ENCODE measurements at places on chromosomes 13 and 19.

- DNase-seq, result no peak
Measured at GRCh38 chr13:79056706-79057105, 349.3 kb downstream of the RBM26 start.

DNA sequence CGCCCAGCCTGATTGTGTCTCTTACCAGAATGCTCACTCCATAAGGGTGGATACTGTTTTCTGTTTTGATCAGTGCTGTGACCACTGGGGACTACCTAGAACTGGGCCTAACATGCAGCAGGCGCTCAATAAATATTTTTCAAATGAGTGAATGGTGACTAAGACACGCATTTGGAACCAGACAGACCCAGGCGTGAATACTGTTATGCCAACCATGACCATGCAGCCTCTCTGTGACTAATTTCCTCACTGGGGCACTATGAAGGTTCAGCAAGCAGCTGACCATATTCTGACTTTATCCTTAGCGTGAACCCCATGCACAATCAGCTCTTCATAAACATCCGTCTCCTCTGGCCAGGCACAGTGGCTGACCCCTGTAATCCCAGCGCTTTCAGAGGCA is 13.0 kb upstream of the SPC24 start:
- no peak for DNase-seq

DNA sequence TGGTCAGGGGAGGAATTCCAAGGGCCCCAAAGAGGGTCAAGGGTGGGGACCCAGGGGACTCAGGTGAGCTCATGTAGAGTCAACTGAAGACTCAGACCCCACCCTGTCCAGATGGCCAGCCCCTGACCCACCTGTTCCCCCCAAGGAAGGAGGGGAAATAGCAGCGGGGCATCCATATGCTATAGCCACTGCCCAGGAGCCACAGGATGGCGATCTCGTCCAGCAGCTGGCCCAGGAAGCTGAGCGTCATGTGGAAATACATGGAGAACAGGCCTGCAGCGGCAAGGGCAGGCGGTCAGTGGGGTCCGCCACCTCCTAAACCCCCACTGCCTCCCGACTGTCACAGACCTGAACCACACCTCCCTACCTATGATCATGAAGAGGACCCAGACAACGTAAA is 21.4 kb downstream of the ACER1 start:
- no peak for DNase-seq

- peak; percentile 76 for DNase-seq
Measured at GRCh38 chr13:77860507-77860981, 58.1 kb downstream of the EDNRB start.

GRCh38 chr13:92436924-92437323 is 789.7 kb upstream of the GPC6 start:
- DNase-seq, result no peak

- no peak for DNase-seq
Measured at GRCh38 chr13:23912469-23912868, 15.2 kb upstream of the C1QTNF9B start.

- DNase-seq, result no peak
Measured at GRCh38 chr19:16497042-16497441, 848 bp downstream of the C19orf44 start.

DNA sequence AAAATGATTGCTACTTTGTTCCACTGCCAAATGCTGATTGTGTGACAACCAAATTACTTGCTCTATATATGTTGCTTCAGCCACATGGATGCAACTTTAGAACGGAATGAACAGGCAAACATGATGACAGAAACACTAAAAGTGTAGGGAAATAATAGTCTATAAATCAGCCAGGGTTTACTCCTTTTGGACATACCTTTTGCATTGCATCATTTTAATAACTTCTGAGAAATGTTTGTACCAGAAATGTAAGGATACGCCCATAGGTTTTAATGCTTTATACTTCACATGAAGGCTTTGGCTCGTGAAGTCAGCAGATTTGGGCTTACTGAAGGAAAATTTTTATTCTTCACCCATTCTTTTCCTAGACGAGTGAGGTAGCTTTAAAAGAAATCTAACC is 141.0 kb downstream of the POSTN start:
- DNase-seq, result no peak

Measured in hematopoietic multipotent progenitor cell treated with erythropoietin and hydrocortisone succinate and interleukin-3 and kit ligand, for 4 days (in vitro differentiated cells).